ENCODE measurements at places on chromosomes 4 and X.
A peak's percentile ranks its signal among the peaks of the same experiment; 100 is the strongest.

DNA sequence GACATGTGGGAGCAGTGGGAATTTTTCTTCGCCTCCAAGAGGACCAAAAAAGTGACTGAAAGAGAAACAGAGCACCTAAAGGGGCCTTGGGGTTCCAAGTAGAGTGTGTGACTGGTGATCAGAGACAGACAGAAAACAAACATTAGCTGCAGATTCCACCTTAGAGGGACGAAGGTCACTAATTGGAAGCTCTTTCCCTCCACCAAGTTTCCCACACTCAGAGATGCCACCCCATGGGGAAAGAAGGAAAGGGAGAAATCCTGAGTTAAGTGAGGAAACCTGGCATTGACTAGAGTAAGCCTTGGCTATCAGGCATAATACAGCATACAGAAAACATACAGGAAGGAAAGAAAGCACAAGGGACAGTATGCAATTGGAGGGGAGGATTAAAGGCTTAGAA, 90.9 kb downstream of the HNRNPD start:
- no peak for DNase-seq

DNA sequence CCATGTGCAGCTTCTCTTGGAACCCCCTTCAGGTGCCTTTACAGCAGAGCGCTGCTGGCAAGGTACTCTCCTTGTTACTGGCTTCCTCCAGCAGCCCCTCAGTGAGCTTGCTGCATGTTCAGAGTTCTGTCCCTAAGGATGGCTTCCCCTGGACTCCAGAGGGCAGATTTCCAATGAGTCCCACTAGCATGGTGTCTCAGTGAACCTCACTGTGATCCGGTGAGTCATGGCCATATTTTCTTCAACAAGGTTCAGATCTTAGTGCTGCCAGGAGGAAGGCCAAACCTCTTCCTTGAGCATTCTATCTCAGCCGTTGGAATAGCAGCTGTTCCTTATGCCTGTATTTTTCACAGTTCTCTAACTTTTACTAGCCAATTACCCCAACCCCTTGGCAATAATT, 98.8 kb downstream of the CASK start:
- no peak for DNase-seq

GRCh38 chr4:56414135-56414670, 21.2 kb downstream of the PPAT start:
- no peak for DNase-seq

GRCh38 chrX:131816551-131817136, 206.5 kb upstream of the STK26 start:
- peak; percentile 97 for DNase-seq

GRCh38 chr4:179989975-179990374, 2253.2 kb upstream of the TENM3 start:
- peak; percentile 96 for DNase-seq

DNA sequence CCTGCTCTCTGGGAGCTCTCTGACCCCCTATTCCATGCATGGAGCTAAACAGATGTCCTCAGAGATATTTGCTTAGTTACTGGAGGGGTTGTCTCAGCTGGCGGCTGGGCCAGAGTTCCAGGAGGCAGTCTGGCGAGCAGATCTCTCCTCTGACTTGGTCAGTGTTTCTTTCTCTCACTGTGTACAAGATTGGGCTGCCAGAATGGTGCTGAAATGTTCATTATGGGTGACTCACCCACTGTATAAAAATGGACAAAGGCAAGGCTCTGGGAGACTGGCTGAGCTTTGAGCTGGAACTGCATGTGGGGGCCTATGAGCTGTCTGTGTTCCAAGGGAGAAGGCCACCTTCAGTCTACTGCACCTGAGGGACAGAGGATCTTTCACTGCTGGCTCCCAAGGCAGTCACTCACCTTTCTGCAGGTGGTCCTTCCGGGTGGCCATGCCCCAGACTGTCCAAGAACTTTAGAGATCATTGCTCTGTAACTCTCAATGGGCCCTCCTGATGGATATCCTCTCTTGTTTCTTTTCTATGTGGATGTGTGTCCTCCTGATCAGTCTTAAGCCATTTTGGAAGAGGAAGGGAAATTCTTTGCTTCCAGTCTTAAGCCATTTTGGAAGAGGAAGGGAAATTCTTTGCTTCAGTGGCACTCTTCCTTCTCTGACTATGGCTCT, 88.2 kb downstream of the CFAP299 start:
- no peak for DNase-seq

GRCh38 chr4:79917246-79917645, 155.8 kb downstream of the ANTXR2 start:
- DNase-seq = peak; percentile 45

DNA sequence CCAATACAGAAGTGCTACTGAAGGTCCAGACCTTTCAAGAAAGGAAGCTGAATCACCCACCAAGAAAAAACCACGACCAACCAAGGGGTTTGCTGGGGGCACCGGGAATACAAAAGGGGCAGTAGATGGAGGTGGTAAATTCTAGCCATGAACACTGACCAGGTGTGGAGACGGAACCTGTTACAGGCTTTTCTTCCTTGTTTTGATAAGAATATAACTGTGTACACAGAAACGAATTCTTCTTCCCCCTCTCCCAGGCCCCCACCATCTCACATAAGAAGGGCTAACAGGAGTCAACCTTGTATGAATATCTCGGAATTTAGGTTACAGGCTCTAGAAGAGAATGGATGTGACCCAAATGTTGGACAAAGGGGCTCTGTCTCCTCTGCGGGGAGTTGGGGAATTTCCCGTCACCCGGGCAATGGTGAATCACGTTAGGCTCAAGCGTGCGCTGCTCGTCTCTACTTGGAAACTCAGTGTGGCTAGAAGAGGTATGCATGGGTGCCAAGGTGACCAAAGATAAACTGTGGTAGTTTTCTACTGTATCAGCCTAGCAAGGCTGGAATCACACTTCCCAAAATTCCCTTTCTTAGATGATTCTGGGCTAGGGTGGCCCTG, 87.0 kb downstream of the AFAP1 start:
- DNase-seq = no peak

- DNase-seq = no peak
Observed at GRCh38 chrX:17459008-17459611, 84.1 kb downstream of the NHS start.

GRCh38 chr4:55312489-55313101, 33.4 kb upstream of the SRD5A3 start:
- peak; percentile 42 for DNase-seq

DNA sequence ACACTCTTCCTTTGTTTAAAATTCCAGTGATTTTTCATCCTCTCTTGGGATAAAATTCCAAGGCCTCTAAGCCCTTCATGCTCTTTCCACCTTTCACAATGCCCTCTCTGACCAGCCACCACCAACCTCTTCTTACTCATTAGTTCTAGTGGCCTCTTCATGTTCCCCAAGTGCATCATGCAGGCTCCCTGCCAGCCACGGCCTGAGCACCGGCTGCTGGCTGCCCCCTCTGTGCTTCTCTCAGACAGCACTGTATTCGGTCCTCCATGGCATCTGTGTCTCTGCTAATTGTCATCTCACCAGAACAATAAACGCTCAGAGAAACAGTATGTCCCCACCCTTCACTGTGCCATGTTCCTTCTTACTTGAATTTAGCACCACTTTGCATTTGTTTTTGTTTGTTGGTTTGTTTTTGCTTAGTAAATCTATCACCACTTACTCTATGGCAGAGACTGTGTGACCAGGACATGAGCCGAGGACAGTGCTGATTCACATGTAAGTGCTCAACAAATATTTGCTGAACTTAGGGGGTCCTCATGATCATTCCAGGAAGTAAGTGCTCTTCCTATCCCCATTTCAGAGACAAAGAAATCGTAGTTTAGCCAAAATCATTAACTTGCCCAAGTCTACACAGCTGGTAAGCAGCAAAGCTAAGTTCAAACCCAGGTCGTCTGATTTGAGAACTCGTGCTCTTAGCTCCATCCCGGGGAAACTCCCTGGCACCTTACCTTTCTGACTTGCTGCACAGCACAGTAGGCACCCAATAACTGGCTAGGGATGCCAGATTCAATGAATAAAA, 77.1 kb upstream of the UCP1 start:
- DNase-seq = no peak

- no peak for DNase-seq
Observed at GRCh38 chrX:112841820-112842157, 1.2 kb upstream of the AMOT start.

DNA sequence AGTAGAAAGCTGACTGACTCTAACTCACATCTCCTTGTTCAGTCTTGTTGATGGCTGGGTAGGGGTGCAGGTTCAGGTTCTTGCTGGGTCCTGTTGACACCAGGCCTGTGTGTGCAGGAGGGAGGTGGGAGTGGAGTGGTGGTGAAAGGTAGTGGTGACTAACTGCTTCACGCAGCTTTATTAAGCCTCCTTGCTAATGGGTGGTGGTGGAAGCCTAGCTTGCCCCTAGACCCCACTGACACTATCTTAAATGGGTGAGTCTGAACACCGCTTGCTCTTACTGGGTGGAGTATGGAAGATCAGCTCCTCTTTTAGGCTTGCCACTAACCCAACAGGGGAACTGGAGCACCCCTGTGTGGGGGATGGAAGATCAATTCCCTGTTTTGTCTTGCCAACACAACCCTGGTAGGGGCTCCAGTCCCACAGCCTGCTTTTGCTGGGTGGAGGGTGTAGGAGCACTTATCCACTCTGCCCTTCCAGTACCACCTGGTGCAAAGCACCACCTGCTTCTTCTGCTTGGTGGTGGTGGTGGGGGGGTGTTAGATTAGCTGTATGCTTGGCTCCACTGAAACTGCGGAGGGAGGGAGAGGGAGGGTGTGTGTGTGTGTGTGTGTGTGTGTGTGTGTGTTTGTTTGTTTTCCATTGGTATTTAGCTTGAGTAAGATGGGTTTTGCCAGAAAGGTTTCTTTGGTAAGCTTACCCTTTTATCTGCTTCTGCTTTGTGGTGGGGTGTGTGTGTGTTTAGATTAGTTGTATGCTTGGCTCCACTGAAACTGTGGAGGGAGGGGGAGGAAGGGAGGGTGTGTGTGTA, 25.6 kb downstream of the KDM6A start:
- DNase-seq = peak; percentile 14

- DNase-seq = no peak
Observed at GRCh38 chrX:120536061-120536460, 24.7 kb downstream of the CUL4B start.

- no peak for DNase-seq
Observed at GRCh38 chr4:172628263-172628662, 540.3 kb upstream of the GALNT7 start.

DNA sequence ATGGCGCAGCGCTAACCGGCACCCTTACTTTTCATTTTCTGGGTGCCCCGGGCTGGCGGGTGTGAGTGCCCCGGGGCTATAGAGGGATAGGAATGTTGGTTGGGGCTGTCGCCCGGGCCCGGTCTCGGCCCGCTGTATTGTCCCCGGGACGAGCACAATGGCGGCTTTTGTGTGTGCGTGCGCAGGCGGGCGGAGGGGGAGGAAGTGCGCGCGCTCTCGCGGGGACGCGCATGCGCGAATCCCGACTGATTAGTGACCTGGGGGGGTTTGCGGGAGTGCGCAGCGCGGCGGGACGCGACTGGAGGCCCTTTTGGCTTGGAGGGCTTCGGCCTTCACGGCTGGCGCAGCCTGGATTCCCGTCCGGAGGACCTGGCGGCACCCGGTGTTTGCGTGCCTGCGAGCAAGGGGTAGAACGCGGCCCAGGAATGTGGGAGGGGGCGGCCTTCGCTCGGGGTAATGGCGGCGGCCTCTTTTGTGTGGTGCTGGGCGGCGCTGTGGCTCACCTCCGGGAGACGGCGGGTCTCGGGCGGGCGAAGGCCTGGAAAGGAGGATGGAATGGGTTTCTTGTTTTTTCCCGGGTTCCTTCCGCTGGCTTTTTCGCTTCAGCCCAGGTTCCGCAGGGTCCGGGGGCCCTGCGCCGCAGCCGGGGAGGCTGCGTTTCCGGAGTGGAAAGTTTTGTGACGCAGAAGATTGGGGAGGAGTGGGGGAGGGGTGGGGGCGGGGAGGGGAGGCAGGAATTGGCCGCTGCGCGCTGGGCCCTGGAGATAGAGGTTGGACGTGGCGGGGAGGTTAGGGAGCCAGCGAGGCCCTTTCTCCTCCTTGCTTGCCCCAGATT, 618 bp downstream of the DDX3X start:
- peak; percentile 59 for DNase-seq

- no peak for DNase-seq
Observed at GRCh38 chr4:1235381-1236102, 13.4 kb downstream of the CTBP1 start.

- no peak for DNase-seq
Observed at GRCh38 chrX:131831185-131831520, 191.9 kb upstream of the STK26 start.

- no peak for DNase-seq
Observed at GRCh38 chrX:69025802-69026301, 139.4 kb downstream of the PJA1 start.

DNA sequence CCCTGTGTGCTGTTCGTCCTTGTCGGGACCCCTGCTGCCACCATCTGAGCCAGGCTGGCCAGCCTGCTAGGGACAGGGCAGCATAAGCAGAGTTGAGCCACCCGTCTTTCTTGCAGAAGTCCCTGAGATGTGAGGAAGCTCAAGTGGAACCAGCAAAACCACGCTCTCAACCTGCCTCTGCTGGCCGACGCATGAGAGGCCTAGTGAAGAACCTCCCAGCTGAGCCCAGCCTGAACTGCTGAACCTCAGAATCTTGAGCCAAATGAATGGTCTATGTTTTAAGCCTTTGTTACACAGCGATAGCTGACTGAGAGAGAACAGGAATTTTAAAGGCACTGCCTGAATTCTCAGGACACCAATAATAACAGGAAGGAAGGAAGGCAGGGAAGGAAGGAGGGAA, 98.9 kb upstream of the ADRA2C start:
- no peak for DNase-seq

- peak; percentile 62 for DNase-seq
Observed at GRCh38 chr4:183182873-183183725, 84.0 kb downstream of the WWC2 start.

- peak; percentile 62 for DNase-seq
Observed at GRCh38 chr4:152462047-152462446, 73.8 kb downstream of the FBXW7 start.

- DNase-seq = no peak
Observed at GRCh38 chr4:81663368-81663767, 191.7 kb upstream of the RASGEF1B start.

DNA sequence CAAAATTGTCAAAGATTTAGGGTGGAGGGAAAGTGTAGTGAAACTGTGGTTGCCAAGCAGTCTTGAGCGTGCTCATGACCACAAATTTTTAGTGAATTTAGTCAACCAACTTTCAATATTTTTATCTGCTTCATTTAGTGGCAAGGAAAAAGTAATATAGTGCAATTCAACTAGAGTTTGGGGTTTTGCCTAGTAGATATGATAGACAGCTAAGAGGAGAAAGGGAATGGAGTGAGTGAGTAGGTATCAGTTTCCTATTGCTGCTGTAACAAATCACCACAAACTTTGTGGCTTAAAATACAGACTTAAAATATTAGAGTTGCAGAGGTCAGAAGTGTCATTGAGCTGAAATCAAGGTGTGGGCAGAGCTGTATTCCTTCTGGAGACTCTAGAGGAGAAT, 3.7 kb upstream of the CT47C1 start:
- no peak for DNase-seq
